ENCODE measurements at places on chromosomes 7 and 10.
A peak's percentile ranks its signal among the peaks of the same experiment; 100 is the strongest.

- DNase-seq = no peak
Observed at GRCh38 chr10:125165584-125166573, 5.5 kb upstream of the CTBP2 start.

DNA sequence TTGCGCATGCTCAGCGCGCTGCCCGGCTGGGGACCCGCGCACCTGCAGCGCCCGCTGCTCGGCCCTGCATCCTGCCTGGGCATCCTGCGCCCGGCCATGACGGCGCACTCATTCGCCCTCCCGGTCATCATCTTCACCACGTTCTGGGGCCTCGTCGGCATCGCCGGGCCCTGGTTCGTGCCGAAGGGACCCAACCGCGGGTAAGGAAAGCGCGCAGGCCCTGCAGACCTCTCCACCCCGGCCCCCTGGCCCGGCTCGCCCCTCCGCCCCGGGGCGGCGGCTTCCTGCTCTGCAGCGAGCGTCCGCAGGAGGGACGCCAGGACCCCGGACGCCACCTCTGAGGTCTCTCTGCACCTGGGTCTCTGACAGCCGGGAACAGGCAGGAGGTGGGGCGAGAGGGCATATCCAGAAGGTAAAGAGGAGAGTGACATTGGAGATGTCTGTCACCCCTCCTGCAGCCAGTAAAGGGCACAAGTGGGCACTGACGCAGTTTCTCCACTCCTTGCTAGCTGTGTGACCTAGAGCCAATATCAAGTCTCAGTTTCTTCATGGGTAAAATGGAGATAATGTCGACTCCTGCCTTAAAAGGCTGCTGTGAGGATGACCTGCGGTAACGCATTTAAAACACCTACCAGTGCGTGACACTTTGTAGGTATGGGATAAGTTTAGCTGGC is 338 bp downstream of the ATP6V0E2 start:
- DNase-seq = no peak

DNA sequence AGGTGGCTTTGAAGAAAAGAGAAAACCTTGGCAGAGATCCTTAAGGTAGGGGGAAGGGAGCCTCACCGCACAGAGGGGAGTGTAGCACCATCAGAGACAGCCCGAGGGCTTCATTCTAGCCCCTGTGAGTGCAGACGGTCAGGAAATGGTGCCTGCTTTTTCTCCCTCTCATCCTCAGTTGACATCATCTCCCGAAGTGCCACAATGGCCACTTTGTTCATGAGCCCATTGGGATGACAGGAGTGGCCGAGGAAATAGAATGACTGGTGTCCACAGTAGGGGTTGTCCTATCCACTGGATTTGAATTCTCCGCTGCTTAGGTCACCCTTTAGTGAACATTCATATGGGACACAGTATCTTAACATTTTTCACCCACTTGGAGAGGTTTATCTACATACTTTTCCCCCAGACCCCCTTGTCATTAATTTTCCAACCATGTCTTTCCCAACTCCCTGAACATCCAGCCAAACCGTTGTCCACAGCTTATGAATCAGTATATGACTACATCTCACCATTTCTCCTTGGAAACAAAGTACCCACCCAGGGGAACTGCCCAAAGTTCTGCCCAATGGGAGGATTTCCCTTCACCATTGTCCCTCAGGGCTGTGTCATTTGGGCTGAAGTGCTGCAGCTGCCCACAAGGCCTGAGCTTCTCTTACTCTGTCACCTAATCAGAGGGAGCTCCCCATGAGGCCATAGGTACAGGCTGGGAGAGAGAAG is 108.8 kb downstream of the ADCY1 start:
- DNase-seq = peak; percentile 33

DNA sequence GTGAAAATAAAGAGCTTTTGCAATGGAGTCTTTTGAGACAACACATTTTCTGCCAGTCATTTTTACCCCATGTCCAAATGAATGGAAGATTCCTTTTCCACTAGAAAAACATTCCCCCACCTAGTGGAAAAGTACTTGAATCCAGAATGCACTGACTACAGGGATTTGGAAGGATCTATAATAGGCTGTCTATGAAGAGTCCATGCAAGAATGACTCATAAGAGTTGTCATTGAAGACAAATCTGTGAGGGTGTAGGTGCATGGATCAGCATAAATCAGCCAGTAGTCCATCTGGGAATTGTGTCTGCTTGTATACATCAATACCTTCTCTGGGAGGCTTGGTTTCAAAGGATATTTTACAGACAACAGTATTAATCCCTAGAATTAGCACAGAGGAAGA is 32.5 kb upstream of the TRUB1 start:
- no peak for DNase-seq

DNA sequence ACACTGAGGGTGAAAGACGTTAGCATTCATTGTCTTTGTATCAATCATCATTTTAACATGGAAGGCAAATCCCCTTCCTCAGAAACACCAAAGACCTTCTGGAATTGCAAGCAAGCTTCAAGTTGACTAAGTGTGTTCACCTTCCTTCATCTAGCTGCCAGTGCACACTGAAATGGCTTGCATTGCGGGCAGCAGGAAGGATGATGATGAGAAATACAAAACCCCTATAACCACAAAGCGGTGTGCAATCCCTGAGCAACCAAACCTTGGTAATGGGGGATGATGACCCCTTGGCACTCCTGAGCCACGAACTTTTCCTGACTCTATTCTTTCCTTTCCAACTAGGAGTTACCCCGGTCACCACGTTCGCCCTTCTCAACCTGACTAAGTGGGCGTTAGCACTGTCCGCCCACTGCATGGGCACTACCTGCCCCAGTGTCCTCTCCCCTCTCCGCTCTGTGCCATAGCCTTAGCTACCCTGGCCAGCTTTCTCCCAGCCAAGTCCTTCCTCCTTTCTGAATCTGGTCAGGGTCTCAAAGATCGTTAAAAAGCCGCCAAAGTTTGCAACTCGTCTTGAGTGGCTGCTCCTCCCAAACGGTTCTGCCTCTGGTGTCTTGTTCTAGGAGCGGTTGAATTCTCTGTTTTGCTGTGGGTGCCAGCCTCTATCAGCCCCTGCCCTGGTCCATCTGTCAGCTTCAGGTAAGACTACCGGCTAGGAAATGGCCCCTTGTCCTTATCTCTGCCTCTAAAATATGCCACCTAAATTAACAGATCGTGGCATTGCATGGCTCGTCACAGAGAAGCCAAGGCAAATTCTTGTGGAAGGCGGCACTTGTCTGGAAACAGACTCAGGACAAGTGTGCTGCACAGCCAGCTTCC is 586 bp upstream of the AOC1 start:
- no peak for DNase-seq

DNA sequence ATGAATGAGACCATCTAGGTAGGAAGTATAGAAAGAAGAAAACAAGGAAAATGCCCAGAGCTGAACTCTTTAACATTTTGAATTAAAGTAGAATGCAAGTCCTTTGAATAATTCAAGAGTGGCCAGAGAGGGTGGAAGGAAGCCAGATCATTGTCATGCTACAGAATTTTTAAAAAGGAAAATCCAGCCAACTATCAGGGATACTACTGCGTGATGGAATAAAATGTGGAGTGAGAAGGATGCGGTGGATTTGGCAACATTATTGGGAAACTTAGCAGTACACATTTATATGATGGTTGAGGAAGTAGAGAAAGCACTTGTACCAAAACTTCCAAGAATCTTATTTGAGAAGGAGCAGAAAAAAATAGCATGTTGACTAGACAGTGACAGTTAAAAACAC is 261.6 kb downstream of the GPR158 start:
- DNase-seq = no peak

DNA sequence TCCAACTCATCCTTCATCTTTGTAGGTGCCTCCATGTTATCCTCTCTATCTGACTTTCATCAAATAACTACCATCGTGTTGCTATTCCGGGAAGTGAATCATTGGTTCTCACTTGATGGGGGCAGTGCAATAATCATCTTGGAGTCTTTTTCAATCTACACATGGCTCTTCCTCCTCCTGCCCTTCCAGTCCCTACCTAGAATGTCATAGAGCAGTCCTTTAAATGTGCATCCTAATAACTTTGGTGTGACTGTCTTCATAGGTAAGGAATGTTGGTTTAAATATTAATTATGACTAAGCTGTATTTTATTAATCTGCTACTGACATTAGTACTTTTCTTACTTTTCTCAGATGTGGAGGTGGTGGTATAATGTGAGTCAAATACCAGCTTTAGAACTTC is 8.4 kb upstream of the CDK14 start:
- DNase-seq = no peak

GRCh38 chr7:16915405-16915804 is 33.6 kb upstream of the AGR3 start:
- no peak for DNase-seq

GRCh38 chr10:6988654-6989053 is 408.6 kb upstream of the PRKCQ start:
- no peak for DNase-seq

GRCh38 chr10:77493851-77494261 is 143.8 kb downstream of the KCNMA1 start:
- no peak for DNase-seq

GRCh38 chr7:101543846-101544245 is 85.2 kb downstream of the MYL10 start:
- DNase-seq = no peak

DNA sequence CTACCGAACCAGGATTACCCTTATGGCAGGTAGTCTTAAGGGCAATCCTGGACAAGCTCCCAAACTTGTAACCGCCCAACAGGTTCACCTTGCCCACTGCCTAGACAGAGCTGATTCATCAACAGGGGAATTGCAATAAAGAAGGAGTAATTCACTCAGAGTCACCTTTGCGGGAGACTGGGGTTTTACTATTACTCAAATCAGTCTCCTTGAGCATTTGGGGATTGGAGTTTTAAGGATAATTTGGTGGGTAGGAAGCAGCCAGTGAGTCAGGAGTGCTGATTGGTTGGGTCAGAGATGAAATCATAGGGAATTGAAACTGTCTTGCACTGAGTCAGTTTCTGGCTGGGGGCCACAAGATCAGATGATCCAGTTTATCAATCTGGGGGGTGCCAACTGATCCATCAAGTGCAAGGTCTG is 25.3 kb downstream of the HK1 start:
- no peak for DNase-seq

DNA sequence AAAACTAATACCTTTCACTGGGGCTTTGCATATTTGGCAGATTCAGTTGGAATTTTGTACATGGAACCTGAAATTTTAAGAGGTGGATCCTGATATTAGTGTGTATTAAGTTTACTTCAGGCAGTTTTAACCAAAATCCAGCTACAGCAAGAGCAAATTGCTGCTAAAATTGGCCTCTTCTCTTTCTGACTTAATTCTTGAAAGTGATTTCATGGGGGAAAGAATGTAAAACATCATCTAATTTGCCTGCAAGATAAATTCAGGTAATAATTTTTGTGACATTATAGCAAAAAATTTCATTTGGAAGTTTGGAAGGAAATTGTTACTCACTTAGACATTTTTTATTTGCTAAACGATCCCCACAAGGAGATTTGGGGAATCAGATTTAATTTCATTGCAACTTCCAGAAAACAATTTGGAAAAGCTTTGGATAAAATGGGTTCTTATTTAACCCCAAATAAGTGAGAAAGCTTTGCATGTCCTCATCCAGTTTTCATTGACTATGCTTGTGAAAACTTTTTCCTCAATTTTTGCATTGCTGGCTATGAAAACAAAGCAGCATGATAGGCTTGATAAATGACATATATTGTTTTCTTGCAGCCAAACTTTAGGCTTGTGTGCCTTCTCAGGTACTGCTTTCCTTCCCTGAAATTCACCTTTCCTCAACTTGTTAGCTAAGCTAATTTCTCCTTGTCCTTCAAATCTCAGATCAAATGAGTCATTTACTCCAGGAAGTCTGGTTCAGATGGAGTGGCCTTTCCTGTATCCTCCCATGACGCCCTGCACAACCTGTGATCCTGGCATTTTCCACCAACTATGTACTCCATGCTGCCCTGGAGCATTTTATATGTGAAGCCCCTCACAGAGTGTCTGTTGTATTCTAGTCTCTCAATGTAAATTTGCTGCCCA is 27.4 kb upstream of the ZNF438 start:
- no peak for DNase-seq

- no peak for DNase-seq
Observed at GRCh38 chr7:117610396-117610795, 130.6 kb downstream of the CFTR start.

GRCh38 chr10:128087884-128088709 is 38.1 kb downstream of the MKI67 start:
- DNase-seq = no peak

DNA sequence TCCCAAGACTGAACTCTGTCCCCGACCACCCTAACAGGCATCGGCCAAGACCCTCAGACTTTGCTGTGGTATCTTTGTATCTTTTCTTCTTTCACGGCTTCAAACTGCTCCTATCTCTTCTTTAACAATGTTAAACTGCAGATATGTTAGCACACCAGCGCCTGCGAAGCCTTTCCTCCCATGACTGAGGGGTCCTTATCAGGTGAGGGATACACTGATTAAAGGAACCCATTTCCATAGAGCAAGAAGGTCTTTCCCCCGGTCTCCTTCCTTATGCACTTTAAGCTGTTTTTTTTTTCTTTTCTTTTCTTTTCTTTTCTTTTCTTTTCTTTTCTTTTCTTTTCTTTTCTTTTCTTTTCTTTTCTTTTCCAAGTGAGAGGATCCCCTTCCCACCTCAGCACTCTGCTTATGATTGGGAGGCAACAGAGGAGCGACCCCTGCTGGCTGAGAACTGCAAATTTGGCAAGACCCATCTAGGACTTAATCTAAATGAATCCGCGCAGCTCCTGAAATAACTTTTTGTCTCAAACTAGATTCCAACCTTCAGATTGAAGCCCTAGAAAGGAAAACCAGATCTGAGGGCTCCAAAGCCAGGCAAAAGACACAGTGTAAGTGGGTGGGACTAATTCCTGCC is 109.9 kb downstream of the ITGB8 start:
- no peak for DNase-seq

DNA sequence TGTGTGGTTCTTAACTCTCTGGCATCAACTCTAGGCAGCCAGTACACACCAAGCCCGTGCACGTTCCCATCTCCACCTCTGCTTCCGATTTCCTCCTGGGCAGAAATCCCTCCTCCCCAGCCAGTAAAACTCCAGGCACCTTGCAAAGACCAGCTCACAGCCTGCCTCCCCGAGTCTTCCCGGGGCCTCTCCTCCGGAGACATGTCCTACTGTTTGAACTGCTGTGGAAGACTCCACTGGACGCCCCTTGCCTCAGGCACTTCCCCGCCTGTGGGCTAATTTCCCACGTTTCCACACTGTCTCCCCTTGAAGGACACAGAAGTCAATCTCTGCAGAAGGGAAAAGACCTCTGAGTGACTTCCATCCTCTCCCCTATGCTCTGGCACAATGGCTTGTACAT is 210.7 kb upstream of the FRMD4A start:
- DNase-seq = no peak

GRCh38 chr7:130008941-130009847 is 42.0 kb downstream of the ZC3HC1 start:
- DNase-seq = no peak

DNA sequence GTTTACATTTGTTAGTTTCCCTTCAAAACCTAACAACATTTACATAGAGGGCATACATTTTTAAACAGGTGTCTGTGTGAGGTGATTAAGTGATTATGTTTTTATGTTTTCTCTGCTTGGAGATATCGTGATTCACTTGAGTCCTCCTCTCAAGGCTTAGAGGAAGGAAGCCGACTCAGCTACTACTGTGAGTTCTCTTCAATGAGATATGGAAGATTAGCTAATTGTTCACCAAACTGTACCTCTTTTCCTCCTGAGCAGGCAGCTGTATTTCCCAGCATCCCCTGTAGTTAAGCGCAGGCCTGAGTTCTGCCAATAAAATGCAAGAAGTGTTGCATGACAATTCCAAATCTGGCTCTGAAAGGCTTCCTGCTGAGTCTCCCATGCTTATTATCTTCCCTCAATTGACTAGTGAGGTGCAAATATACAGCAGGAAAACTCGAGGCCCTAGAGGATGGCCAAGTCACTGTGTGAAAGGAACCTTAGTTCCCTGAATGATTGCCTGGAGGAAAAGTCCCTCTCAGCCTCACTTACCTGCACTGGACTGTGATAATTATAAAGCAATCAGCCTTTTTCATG is 528.7 kb downstream of the GRM8 start:
- DNase-seq = no peak

All from activated naive CD4-positive, alpha-beta T cell treated with anti-CD3 and anti-CD28 coated beads, Interleukin-2, amount 50 U/mL, for 72 hours (primary cell).